AG08396 (cell line): ENCODE measurements at places on chromosomes 4 and X.

DNA sequence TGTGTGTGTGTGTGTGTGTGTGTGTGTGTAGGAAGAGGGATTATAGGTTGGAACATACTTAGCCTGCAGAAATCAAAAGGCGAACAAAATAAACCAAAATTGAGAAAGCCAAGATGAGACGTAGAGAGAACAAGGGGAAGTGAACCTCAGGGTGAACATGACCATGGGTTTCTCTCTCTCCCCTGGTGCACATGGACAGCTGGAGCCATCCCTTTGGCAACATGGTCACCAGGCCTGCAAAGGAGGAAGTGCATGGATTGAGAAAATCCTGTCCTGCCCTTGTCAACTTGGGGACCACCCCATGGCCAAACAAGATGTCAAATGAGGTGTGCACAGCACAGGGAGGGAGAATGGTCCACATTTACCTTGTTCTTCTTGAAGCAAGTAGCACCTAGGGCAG is 23.1 kb downstream of the LGI2 start:
- no peak for DNase-seq

GRCh38 chrX:94204524-94204923 is 530.5 kb downstream of the FAM133A start:
- DNase-seq: no peak

- no peak for DNase-seq
Measured at GRCh38 chrX:10167573-10167972, 10.8 kb downstream of the CLCN4 start.

- peak; percentile 70 for DNase-seq
Measured at GRCh38 chr4:3387943-3388361, 53.8 kb upstream of the HGFAC start.

DNA sequence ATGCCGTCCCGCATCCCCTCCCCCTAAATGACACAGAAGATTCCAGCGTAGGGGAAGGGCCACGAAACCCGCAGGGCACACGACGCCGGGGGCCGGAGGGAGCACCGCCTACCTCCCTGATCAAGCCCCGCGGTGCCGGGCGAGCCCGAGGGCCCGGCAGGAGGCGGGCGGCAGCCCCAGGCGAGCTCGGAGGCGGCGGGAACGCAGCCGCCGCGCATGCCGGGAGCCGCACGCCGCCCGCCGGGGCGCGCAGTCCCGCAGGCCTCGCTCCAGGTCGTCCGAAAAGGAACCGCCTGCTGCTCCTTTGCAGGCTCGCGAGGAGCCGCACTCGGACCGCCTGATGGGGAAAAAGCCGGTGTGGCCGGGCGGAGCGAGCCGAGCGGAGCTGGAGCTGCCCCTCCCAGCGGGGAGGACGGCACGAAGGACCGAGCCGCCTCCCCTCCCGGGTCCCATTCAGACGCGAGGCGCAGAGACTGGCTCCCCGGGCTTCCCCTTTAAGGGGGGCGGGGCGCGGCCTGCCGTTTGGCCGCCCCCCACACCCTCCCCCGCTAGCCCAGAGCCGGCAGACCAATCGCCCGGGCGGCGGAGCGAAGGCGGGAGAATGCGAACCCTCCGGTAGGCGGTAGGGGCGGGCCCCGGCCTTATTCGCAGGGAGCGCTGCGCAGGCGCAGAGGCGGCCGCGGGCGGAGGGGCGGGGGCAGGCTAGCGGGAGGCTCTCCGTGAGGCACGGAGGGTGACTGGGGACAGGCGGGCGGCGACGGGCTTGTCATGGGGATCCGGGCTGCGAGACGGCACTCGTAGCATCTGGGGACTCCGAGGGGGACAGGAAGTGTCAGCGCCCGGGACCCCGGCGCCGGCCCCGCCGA is 561 bp upstream of the ING2 start:
- peak; percentile 98 for DNase-seq

DNA sequence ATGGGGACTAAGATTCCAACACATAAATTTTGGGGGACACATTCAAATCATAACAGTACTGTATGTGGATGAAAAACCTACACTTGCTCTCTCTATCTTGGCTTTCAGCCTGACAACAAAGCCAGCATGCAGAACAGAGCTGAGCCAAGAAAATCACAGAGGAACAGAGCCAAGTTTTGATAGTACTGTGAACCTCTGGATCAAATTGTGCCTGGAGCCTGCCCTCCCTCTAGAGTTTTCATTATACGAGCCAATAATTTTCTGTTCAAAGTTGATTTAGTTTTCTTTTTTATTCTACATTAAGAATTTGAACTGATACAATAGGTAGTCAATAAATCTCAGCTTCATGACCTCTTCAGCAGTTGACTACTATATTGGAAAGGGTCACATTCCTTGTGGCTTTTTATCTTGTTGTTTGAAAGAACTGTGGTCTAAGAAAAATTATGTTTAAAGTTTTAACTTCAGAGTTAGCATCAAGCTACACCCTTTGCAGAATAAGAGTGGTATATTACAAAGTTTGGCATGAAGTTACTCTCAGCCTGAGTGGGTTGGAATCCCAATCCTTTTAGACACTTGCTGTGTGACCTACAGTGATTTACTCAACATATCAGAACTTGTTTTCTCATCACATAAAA is 31.1 kb downstream of the GRID2 start:
- DNase-seq: no peak

- DNase-seq: no peak
Measured at GRCh38 chr4:23516716-23517115, 373.1 kb downstream of the PPARGC1A start.

- DNase-seq: peak; percentile 81
Measured at GRCh38 chrX:46912098-46912602, at the start of gene JADE3. Gene JADE3, plus strand, starts transcription at chrX:46912421. Its CDS starts 72,474 bp downstream, at chrX:46984895.
